Thoracic aorta (tissue), 2 donors: ENCODE measurements at places on chromosomes 7 and 10.

DNA sequence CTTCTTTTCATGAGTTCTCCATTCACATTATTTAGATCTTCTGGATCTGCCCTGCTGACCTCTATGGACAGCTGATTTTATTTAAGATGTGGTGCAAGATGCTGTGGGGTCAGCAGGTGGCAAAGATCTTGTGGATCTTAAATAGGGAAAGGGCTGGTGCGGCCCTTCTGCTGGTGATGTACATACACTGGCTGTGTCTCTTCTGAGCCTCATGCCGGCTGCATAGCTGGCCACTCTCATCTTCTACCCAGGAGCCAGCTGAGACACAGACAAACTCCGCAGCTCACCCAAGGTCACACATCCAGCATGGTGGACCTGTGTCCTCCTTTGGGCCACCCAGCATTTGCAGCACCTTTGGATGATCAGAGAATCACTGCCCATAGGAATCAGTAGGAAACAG lies 9.7 kb downstream of the RBP3 start:
- no peak for DNase-seq

GRCh38 chr10:29647478-29647877 lies 12.7 kb upstream of the SVIL start:
- no peak for DNase-seq

DNA sequence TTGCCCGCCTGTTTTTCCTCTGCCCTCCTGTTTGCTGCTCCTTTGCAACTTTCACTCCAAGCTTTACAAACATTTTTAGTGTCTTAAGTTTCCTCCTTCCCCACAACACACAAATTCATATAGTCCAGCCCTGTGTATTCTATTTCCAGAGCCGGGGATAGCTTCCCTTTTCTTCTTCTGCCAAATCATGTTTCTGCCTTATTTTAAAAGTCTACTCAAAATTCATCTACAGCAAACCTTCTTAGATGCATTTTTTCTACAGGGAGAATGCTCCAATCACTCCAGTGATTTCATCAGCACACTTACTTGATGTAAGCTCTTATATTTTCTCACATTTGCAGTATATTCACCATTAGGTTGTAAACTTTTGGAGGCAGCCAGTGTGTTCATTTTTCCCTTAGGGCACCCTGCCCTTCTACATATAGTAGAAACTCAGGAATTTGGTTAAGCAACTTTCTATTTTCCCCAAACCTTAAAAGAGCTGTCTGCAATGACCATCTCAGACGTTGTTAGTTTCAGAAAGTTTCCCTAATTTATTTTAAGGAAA lies 12.4 kb upstream of the ACTA2 start:
- DNase-seq = no peak

- DNase-seq = no peak
Measured at GRCh38 chr7:111783854-111784253, 221.6 kb upstream of the IMMP2L start.

- no peak for DNase-seq
Measured at GRCh38 chr7:35695473-35695850, 527 bp upstream of the HERPUD2 start.

DNA sequence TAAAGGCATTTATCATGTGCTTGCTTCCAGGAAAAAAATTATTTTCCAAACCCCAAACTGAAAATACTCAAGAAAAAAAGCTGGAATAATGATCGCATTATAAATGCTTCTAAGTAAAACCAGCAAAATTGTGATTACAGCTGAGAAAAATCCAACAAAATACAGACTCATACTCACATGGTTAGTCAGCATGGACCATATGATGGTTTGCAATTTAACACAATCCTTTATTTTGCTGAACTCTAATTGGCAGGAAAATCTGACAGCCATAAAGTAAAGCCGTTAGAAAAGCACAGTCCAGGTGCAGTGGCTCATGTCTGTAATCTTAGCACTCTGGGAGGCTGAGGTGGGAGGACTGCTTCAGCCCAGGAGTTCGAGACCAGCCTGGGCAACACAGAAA lies 59.6 kb downstream of the BRI3 start:
- no peak for DNase-seq

DNA sequence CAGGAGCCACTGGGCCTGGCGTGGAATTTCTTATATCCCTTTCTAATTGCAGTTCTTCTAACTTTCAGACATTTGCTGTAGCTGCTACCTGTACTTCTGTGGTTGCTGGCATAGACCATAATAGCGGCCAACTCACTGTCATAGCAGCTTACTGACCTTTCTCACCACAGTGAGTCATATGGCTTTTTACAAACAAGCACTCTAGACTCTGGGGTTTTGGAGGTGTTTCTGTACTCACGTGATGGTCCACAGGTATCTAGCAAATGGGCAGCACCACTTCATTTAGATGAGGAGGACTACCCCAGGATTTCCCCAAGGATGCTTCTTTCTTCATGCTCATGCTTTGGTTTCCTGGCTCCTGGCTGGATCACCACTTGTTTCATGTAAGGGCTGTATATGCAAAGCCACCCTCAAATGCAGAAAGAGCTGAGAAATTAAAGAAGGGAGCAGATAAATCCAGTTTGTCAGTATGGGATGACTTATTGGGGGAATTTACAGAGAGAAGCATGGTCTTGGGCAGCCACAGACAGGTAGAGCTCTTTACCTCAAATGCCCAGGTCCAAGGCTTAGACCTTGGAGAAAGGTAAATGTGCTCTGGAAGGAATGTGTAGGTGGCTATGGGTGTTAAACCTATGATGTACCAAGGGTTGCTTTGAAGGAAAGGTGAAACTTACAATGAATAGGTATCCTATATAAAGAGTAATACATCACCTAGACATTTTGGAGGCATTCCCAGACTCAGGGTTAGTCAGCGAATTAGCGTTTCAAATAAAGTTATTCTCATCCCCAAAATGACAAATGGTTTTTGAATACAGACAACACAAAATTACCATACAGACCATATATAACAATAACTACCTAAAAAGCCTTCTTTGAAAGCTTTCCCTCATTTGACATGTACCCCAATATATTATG lies 15.9 kb upstream of the SLC25A16 start:
- no peak for DNase-seq

DNA sequence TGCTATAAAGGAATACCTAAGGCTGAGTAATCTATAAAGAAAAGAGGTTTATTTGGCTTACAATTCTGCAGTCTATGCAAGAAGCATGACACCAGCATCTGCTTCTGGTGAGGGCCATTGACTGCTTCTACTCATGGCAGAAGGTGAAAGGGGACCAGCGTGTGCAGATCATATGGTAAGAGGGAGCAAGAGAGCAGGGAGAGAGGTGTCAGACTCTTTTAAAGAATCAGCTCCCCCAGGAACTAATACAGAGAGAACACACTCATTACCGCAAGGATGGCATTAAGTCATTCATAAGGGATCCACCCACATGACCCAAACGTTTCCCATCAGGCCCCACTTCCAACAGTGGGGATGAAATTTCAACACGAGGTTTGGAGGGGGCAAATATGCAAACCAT lies 3.5 kb upstream of the COL28A1 start:
- DNase-seq = no peak

GRCh38 chr7:108026647-108027046 lies 23.7 kb upstream of the LAMB1 start:
- no peak for DNase-seq

DNA sequence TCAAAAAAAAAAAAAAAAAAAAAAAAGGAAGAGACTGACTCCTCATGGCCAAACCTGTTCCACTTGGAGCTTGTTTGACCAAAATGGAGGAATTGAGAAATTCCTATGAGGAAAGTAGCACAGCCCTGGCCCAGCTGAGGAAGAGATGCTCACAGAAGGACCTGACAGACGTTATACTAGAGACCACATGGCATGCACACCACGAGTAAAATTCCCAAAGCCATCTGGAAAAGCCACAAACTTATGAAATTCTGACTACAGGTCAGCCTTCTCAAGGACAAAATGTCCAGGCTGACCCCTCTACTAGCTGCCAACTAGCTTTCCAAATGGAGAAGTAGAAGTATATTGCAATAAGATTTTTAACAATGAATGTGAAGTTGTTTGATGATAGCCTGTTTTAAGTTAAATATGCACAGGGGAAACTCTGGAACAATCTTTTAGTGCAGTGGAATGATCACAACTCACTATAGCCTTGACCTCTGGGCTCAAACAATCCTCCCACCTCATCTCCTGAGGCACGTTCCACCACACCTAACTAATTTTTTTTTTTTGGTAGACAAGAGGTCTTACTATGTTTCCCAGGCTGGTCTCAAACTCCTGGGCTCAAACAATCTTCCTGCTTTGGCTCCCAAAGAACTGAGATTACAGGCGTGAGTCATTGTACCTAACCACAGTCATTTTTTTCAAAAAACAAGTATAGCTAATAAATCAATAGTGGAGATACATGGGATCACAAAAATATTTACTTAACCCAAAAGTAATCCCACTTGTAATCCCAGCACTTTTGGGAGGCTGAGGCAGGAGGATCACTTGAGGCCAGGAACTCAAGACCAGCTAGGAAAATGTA lies 75.7 kb downstream of the AKR1D1 start:
- DNase-seq = no peak

DNA sequence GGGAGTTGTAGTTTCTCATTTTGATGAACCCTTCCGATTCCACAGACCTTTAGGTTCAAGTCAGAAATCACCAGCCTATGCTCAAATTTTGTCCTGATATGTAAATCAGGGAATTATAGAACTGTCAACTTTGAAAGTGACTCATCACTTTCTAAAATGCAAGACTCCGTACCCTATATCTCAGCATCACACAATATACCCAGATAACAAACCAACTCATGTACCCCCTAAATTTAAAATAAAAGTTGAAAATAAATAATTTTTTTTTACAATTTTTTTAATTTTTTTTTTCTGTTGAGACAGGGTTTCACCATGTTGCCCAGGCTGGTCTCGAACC lies 393 bp upstream of the ARHGAP19 start:
- DNase-seq = no peak

GRCh38 chr10:130941886-130942285 lies 369.6 kb downstream of the TCERG1L start:
- no peak for DNase-seq

DNA sequence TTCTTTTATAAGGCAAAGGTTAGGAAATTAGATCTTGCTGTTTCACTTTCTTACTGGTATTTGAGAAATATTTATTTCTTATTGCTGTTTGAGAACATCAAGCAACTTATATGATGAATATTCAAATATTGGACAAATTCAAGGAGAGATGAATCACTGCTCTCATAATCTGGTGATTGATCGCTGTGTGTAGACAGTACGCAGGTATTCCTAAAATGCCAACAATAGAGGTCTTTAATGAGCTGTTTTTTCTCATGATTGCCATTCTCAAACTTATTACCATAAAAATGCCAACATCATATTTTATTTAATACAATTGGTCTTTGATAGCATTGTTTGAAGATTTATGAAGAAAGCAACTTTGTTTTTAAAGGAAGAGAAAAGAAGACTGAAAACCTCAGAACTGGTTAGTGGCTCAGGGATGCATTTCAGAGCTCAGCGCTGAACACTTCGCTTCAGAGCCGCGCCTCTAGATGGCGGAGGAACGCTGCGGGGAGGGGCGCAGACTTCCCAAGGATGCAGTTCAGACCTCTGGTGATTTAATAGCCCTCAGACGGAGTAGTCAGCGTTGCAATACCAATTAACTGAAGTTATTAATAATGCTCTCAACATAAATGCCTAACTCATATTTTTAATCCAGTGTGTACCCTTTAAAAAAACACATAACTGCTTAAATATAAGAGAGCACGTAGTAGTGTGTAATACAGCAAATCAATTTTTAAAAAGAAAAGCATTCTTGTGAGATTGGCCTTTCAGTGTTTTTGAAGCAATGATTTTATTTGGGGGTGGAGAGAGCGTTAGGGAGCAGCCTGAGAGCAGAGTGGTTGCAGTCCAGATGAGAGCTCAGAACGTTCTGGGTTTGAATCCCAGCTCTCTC lies 38.5 kb upstream of the STEAP4 start:
- DNase-seq = no peak

- no peak for DNase-seq
Measured at GRCh38 chr10:22912763-22913384, 15.0 kb upstream of the ARMC3 start.

- no peak for DNase-seq
Measured at GRCh38 chr7:80533287-80533686, 21.4 kb upstream of the GNAT3 start.

DNA sequence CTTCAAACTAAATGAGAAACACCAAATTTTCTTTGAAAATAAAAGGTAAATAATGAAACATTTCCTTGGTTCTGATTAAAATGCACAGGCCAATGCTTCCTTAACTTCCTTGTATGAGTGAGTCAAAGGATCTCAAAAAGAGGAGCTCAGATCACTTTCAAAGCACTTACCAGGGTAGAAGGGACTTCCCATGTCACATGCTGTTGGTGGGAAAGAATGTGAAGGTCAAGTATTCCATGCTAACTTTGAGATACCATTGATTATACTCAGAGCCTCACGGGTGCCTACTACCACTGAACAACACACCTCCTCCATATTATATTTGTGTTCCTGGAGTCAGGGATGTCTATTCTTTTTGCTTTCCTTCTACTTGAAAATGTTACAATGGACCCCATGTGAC lies 233.5 kb upstream of the KIAA1217 start:
- DNase-seq = no peak

GRCh38 chr10:45649296-45649695 lies 23.3 kb downstream of the ZFAND4 start:
- no peak for DNase-seq

GRCh38 chr7:100799037-100799896 lies 28.1 kb downstream of the EPHB4 start:
- no peak for DNase-seq

- DNase-seq = no peak
Measured at GRCh38 chr10:109430799-109431198, 492.5 kb downstream of the XPNPEP1 start.

DNA sequence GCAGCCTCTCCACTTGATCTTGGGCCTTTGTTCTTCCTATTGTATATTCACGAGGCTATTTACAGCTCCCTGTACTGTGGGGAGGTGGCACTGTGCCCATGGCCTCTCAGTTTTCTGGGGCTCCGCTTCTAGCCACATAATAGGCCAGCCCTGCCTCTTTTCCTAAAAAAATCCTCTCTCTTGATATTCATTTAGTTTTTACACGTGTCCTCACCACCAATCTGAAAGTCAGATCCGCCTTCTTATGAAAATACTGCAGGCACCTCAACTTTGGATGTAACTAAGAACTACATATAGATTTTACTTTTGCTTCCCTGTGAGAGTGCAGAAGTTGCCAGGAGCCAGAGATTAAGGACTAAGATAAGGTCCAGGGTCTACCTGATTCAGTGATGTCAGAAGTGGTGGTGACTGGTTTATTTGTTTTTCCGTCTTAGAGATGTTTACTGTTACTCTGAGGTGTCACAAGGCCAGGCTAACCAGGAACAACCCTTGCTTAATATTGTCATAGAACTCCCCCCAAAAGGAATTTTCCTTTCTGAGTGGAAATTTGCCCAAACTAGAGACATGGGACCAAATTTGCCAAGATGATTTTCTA lies 7.8 kb downstream of the BAMBI start:
- no peak for DNase-seq

- no peak for DNase-seq
Measured at GRCh38 chr10:72834183-72834825, 59.2 kb upstream of the OIT3 start.

DNA sequence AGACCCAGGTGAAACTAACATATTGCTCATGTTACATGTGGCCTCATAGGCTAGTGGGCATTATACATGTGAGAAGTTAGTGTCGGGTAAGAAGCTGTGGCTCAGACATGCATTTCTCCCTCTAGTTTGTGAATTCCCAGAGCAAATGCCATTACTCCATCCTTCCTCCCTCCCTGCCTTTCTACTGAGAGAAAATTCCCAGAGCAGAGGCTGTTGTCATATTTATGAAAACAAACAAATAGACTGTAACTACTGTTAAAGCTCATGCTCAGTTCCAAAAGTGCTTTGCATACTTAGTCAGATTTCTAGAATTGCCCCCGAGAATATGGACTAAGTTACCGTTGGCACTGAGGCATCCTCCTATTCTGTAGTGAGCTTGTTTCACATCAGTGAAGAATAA lies 29.0 kb downstream of the ZNRF2 start:
- DNase-seq = no peak
